ENCODE measurements at places on chromosomes 13 and 19.

DNA sequence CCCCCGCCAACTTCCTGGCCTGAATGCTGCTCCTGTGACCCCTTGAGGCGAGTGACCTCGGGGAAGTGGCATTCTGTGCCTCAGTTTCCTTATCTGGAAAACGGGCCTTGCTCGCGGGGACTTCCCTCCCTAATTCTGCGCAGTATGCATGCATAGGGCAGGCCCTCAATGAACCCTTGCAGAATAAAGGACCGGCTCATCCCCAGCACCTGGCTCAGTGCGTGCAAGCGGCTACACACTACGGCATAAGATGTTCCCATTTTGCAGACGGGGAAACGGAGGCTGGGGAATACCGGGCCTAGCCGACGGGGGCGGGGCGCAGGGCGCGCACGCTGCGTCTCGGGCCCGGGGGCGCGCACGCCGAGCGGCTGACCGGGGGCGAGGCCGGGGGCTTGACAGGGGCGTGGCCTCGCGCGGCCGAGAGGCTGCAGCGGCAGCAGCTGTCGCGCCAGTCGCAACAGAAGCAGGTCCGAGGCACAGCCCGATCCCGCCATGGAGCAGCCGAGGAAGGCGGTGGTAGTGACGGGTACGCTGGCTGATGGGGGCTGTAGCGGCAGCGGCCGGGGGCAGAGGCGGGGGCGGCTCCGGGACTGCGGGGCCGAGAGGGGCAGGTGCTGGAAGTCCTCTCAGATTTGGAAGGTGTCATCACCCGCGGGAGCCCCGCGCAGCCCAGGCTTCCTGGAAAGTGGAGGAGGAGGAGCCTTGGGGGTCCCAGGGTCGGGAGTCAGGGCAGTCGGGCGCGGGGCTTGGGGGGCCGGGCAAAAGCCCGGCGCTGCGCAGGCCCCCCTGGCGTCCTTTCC lies at the start of gene PGPEP1:
PGPEP1 (plus strand) TSS at position 409 of the 800 bp plus-strand sequence; CDS start at position 493, 84 bp downstream.
- no peak for DNase-seq

DNA sequence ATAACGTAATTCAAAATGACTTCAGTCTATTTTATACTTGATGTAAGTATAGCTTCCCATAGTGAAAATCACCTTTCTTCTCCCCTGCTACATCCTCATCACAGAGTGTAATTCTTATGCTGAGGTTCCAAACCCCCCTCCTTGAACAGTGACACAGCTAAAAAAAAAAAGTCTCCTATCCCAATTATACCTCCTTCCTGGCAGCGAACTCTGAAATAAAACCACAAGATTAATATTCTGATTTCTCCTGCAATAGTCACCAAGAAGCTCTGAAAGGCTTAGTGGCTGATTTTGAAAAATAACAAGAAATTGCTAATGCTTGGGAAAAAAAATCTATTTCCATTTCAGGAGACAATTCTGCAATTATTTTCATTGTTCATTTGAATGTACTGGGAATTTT lies 36.3 kb downstream of the EFNB2 start:
- no peak for DNase-seq

- DNase-seq, result no peak
These were observed 52.0 kb upstream of the NPAS1 start for GRCh38 chr19:46967578-46968032.

- no peak for DNase-seq
These were observed 246.2 kb downstream of the FOXO1 start for GRCh38 chr13:40420160-40420740.

DNA sequence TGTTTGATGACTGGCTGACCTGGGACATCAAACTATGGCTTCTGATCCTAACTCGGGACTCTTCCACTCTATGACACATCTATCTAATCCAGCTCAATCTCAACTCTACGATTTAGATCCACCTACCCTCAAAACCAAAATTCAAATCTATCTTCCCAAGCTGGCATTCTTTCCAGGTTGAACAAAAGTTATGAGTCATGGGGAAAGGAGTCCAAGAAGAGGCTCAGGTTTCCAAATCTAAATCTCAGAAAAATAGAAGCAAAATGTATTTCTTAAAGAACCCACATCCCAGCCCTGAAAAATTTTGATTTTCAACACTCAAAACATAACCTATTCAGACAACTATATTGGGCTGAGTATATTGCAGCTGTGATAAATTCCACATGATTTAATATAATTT lies 143.9 kb upstream of the IPO5 start:
- DNase-seq, result no peak

- no peak for DNase-seq
These were observed 15.6 kb upstream of the FLT1 start for GRCh38 chr13:28510542-28510941.

GRCh38 chr13:66491251-66491650 lies 738.9 kb downstream of the PCDH9 start:
- DNase-seq, result no peak

DNA sequence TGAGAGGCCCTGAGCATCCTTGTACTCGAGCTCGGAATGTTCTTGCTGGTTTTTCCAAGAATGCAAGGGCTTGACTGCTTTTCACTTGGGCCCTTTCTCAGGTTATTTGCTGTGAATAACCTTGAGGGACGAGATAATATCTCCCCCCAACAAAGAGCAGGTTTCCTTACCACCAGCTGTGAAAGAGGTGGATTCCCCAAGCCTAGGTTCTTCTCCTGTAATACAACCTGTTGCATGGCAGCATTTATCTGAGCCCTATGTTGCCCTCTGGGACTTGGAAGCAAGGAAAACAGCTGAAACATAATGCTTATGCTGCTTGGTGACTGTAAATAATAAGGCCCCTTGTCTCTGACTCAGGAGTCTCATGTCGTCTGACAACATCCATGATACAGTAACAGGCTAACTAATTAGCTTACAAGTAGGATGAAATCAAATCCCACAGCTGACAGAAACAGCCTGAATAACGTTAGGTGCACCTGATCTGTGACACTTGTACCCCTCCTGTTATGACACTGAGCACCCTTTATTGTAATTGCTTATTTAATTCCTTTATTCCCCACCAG lies 43.6 kb upstream of the RCBTB2 start:
- DNase-seq, result no peak

GRCh38 chr13:106372199-106373155 lies 163.0 kb downstream of the EFNB2 start:
- no peak for DNase-seq

DNA sequence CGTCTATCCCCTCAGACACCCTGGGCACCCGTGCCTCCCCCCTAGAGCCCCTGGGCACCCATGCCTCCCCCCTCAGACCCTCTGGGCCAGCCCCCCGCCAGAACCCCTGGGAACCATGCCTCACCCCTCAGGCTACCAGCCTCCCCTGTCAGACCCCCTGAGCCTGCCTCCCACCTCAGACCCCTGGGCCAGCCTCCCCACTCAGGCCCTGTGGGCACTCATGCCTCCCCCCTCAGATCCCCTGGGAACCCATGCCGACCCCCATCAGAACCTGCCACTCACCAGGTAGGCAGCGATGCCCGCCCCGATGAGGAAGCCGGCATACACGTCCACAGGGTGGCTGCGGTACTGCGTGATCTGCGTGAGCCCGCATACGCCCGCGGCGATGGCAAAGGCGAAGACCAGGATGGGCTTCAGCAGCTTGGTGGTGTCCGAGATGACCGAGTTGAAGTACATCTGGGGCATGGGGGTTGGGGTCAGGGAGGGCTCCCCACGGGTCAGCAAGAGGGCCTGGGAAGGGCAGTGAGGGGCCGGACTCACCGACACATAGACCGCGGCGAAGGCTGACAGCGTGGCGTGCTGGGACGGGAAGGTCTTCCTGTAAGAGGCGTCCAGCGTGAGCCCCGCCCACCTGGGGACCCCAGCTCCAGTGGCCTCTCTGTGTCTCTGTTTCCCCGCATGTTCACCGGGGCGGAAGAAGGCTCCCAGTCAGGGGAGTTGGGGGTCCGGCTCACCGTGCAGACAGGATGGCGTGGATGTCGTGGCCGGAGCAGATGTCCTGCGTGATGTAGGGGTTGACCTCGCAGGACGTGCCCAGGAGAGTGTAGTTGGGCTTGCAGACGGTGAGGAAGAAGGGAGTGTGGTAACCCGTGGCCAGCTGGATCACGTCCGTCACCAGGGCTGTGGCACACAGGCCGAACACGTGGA lies 7.3 kb downstream of the PLPPR3 start:
- DNase-seq, result no peak

GRCh38 chr13:94080527-94080926 lies 399.0 kb downstream of the DCT start:
- no peak for DNase-seq

DNA sequence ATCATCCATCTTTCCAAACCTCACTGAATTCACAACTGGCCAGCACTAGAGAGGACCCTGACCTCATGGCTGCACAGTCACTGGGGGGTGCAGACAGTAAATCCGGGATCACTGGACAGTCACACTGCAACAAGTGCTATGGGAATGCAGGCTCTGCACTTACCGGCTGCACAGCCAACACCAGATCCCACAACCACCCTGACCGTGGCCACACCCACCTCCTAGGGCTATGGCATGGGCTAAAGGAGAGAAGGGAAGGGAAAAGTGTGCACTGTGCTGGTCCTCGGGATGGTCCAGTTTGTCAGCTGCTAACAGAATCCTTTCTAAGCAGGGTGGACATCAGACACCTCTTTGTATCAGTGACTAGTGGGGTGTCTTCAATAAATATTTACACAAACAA lies 118.2 kb downstream of the MIPEP start:
- DNase-seq, result no peak

GRCh38 chr19:18176367-18177310 lies 3.0 kb downstream of the IFI30 start:
- no peak for DNase-seq

DNA sequence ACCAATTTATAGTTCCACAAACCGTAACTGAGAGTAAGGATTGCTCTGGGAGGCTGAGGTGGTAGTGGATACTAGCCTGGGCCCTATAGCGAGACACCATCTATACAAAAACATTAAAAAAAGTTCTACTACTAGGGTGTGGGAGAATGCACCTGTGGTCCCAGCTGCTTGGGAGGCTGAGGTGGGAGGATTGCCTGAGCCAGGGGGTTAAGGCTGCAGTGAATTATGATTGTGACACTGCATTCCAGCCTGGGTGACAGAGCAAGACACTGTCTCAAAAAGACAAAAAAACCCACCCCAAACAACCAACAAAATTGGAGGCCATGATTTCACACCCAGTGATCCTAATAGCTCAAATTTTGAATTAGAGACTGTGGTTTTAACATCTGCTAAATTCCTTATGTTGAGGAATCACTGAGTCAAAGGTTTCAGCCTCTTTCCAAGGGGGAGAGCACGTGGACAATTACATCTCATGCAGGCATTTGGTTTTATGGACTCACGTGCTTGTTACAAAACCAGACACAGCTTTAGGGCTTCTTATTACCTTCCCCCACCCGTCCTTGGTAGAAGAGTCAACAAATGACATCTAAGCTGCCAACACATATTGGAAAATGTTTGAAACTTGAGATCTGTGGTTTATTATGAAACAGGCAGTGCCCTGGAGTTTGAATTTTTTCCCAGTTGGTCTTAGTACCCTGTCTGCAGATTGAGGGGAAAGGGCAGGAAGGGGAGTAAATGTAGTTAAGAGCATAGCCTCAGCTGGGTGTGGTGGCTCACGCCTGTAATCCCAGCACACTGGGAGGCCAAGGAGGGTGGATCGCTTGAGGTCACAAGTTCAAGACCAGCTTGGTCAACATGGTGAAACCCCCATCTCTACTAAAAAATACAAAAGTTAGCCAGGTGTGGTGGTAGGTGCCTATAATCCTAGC lies 18.5 kb downstream of the CYP2A6 start:
- DNase-seq, result no peak

DNA sequence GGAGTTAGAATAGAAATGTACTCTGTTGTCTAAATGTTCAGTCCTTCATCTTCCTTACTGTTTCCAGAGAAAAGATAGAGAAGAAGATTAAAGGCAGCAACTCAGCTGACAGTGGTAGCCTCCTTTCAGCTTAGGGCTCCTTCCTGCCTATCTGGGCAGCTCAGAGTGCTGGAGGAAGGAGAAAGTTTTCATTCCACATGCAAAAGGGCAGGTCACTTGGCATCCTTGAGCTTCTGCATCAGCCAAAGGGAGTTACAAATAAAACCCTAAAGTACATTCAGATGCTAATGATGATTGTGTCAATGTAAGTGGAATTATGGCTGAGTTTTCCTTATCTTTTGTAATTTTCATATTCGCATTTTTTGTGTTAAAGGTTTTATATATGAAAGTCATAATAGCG lies 58.9 kb downstream of the ESD start:
- DNase-seq, result no peak
